ENCODE measurements at places on chromosomes 1 and 21.

- DNase-seq = no peak
- no peak overlapping the region for H3K4me3 ChIP-seq
- H3K4me1 ChIP-seq = no peaks in the 10 kb centered on the region
- peaks cover 19% of the 10 kb centered on the region for H3K36me3 ChIP-seq
Observed at GRCh38 chr1:11822091-11822490, 16.1 kb downstream of the CLCN6 start.

- H3K4me3 ChIP-seq = no peak overlapping the region
- DNase-seq = no peak
- no peak overlapping the region for H3K27ac ChIP-seq
Observed at GRCh38 chr1:95096218-95096841, 20.8 kb upstream of the TLCD4 start.

GRCh38 chr1:33433509-33434362, 2.8 kb upstream of the PHC2 start:
- no peak overlapping the region for H3K4me3 ChIP-seq
- H3K36me3 ChIP-seq = no peaks in the 10 kb centered on the region
- peaks cover 10% of the 10 kb centered on the region for H3K4me1 ChIP-seq
- H3K27ac ChIP-seq = no peak overlapping the region
- H3K27me3 ChIP-seq = no peaks in the 10 kb centered on the region

DNA sequence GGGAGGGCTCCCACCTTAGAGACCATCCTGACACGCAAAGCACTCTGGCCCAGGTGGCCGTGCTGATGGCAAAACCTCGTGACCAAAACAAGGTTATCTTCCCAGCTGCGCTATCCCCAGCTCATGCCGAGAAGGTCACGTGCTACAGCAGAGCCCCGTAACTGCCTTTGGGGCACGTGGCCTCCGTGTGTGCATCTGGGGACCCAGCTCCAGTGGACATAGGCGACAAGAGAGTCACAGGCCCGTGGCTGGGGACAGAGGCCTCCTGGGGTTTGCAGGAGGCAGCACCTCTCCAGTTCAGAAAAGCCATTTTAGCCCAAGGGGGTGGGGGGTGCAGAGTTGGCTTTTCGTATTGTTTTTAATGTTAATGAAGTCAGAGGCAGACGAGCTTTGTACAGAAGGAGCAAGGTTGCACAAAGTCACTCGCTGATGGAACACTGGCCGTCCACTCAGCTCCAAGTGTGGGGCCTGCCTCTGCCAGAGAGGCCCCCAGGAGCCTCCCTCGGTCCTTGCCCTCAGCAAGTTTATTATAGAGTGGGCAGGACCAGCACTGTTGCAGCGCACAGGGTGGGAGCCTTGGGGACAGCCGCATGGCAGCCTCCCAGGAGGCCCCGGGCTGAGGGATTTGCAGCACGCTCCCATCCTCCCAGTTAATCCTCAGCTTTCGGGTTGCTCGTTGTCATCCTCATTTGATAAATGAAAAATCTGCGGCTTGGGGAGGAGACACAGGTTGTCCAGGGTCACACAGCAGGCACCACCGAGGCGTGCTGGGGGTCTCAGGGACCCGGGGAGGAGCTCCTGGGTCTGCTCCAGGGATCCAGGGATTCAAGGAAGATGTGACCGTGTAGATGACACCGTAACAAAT, 8.0 kb upstream of the PDE9A start:
- no peaks in the 10 kb centered on the region for H3K36me3 ChIP-seq
- H3K4me1 ChIP-seq = no peaks in the 10 kb centered on the region
- no peaks in the 10 kb centered on the region for H3K27me3 ChIP-seq
- no peak overlapping the region for H3K4me3 ChIP-seq
- no peak overlapping the region for H3K27ac ChIP-seq

- H3K27ac ChIP-seq = no peak overlapping the region
- DNase-seq = no peak
- H3K27me3 ChIP-seq = no peaks in the 10 kb centered on the region
- no peaks in the 10 kb centered on the region for H3K4me1 ChIP-seq
- no peaks in the 10 kb centered on the region for H3K36me3 ChIP-seq
Observed at GRCh38 chr1:54558434-54559030, 10.5 kb downstream of the ACOT11 start.

DNA sequence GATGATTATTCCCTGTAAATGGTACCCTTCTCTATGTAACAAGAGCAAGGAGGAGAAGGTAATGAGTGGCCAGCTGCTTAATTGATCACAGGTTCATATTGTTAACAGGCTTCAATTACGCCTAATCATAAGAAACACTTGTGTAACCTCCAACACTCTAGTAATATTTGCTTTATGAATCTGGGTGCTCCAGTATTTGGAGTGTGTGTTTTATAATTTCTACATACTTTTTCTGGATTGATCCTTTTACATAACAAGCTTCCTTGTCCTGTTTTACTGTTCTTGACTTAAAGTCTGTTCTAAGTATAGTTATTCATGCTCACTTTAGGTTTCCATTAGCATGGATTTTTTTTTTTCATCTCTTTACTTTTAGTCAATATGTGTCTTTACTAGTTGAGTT, 984.2 kb downstream of the AMY1C start:
- H3K27ac ChIP-seq = no peak overlapping the region
- H3K4me3 ChIP-seq = no peak overlapping the region
- no peaks in the 10 kb centered on the region for H3K4me1 ChIP-seq
- H3K27me3 ChIP-seq = no peaks in the 10 kb centered on the region
- DNase-seq = no peak

DNA sequence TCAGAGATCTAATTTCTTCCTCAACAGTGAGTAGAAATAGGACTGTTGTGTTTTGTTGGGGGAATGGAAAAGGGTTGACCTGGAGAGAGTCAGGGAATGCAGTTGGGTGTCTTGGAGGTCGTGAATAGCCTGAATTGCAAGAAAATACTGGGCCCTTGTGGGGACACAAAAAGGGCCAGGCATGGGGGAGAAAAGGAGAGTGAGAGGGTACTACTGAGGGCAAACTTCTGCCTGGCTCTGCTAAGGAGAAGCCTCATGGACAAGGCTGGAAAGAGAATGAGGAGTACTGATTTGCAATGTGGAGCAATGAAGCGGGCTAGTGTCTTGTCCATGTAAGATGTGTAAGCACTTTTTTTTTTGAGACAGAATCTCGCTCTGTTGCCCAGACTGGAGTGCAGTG, 96.2 kb upstream of the IRF2BP2 start:
- H3K27me3 ChIP-seq = no peaks in the 10 kb centered on the region
- peaks cover 11% of the 10 kb centered on the region for H3K4me1 ChIP-seq
- no peak overlapping the region for H3K27ac ChIP-seq
- H3K36me3 ChIP-seq = no peaks in the 10 kb centered on the region
- H3K4me3 ChIP-seq = no peak overlapping the region

DNA sequence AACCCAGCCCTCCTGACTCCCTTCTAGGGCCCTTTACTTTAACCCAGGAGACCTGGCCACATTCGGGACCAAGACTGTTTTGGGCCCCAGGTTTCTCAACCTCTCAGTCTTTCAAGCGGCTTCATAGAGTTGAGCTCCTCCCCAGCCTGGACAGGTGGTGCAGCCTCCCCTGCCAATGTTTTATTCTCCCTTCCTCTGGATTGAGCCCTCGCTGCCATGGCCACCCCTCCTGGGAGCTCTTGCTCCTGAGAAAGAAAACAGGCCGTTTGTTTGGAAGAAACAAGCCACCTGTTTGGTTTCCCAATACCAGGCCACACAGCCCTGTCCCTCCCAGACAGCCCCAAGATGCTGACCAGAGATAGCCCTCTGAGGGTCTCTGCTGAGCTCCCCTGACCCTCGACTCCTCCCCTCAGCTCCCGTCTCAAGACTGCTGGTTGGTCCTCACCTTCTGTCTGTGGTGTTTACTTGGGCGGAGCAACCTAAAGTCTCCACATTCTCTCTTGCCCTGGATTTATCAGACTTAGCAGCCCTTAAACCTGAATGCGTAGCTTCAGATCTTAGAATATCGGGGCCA, 3.3 kb downstream of the TMEM51 start:
- no peaks in the 10 kb centered on the region for H3K36me3 ChIP-seq
- H3K27me3 ChIP-seq = peaks cover 4% of the 10 kb centered on the region
- no peak overlapping the region for H3K4me3 ChIP-seq
